ENCODE measurements at places on chromosomes 1 and 21.
A peak's percentile ranks its signal among the peaks of the same experiment; 100 is the strongest.

GRCh38 chr1:108200687-108201051 lies 526 bp upstream of the SLC25A24 start:
- peak; percentile 35 for DNase-seq

- DNase-seq, result no peak
Measured at GRCh38 chr1:113422315-113423068, 32.2 kb downstream of the MAGI3 start.

GRCh38 chr1:54152696-54153095 lies at the start of gene CDCP2:
Gene CDCP2 (minus strand): TSS chr1:54153000. CDS start chr1:54152922, 78 bp downstream.
- no peak for DNase-seq

GRCh38 chr1:244599937-244600350 lies 53.0 kb upstream of the DESI2 start:
- no peak for DNase-seq

GRCh38 chr1:171122893-171123292 lies 32.2 kb downstream of the FMO3 start:
- no peak for DNase-seq

DNA sequence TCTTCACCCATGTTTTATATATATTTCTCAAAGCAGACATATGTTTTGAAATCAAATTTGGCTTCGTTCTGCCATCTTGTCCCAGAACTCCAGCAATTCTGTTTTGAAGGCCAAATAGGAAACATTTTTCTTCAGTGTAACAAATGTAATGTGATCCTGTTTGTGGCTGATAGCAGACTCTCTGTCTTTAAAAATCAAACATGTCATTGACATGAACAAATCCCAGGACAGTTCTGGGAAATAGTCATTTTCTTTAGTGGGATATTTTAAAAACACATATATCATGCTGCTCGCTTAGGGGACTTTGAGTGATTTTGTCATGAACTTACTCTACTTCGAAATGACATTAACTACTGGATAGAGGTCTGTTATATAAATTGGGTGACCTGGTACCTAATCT lies 51.4 kb downstream of the HMCN1 start:
- no peak for DNase-seq

GRCh38 chr1:236654957-236655356 lies 31.3 kb upstream of the ACTN2 start:
- peak; percentile 92 for DNase-seq

GRCh38 chr1:172351754-172352161 lies 68.7 kb upstream of the C1orf105 start:
- DNase-seq, result no peak

DNA sequence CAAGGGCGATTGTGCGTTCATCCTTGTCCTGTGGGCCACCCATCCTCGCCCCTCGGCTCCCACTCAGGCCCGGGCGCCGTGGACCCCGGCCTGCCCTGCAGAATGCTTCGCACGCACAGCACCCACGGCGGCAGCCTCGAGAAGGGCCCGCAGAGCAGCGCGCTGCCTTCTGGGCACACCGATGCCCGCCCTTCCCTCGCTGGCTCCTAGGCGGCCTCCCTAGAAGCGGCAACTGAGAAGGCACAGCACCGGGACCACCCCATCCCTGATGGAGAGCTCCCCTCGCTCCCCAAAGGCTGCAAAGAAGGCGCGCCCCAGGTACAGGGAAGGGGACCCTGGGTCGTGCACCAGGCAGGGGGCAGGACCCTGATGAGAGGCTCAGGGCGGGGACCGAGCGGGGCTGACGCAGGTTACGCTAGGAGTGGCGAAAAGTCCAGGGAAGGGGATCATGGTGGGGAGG lies 971 bp downstream of the CAPZB start:
- no peak for DNase-seq

DNA sequence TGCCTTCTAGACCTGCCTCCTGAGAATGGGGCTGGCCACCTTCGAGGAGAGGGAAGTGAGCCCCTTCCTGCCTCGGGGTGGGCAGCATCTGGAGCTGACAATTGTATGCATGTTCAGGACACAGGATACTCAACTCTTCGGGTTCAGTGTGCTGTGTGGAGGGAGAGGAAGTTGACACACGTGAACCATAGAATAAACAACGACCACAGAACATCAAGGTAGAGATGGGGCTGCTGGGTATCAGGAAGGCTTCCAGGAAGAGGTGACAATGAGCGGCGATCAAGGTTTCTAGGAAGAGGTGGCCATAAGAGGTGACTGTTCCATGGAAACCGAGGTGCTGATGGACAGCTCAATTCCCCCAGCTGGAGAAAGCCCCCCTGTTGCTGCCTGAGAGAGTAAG lies 22.0 kb downstream of the UBIAD1 start:
- no peak for DNase-seq

GRCh38 chr1:225710804-225711203 lies 57.9 kb upstream of the ENAH start:
- no peak for DNase-seq

- no peak for DNase-seq
Measured at GRCh38 chr1:19074902-19075721, 118.6 kb upstream of the IFFO2 start.

DNA sequence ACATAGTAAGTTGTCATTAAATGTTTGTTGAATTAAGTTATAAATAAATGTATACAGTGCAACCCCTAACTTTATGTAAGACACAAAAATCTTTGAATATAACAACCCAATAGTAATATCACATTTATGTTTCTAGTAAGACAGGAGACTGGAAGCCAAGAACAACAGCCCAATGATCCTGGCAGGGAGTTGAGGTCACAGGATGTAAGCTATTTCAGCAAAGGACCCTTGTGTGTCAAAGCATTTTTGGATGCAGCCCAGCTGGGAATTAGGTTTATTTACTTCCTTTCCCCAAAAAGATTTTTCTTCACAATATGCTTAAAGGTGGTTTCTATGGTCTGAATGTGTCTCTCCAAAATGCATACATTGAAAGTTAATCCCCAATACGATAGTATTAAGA lies 34.0 kb upstream of the ABCA4 start:
- no peak for DNase-seq

GRCh38 chr21:42121794-42122193 lies 50.7 kb downstream of the UMODL1 start:
- DNase-seq, result no peak

DNA sequence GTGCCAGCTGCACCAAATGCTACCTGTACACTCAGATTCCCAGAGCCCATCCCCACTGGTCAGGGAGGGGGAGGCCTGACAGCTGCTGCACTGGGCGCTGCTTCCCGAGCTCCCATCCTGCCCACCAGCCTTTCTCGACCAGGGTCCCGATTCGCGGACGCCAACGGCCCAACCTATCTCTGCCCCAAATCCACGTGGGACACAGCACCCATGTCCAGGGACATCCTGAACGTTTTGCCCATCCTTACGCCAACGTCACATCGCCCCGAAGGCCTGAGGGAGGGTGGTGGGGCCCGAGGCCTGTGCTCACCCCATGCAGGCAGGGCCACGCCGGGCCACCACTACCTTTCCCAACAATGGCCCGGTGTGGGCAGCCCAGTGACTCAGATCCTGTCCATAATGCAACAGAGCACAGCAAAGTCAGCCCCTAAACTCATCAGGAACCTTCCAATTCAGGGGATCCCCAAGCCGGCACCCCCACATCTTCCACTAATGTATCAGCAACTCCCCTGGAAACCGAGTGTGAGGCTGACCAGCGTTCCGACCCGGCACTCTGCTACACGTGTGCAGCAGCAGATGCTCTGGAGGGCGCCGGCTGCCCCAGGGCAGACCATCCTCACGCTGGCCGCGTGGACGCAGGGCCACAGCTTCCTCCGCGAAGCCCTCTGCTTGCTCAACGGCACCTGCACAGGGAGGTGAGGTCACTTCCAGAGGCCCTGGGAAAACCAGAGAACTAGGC lies 11.3 kb upstream of the TMEM240 start:
- no peak for DNase-seq

All from lung (tissue), 17 donors.